ENCODE measurements at places on chromosomes 16 and 17. TPM values are rescaled to one million over a fixed set of nuclear protein-coding genes. Genes with fewer than 3 reads are reported as not detected.
A peak's percentile ranks its signal among the peaks of the same experiment; 100 is the strongest.

DNA sequence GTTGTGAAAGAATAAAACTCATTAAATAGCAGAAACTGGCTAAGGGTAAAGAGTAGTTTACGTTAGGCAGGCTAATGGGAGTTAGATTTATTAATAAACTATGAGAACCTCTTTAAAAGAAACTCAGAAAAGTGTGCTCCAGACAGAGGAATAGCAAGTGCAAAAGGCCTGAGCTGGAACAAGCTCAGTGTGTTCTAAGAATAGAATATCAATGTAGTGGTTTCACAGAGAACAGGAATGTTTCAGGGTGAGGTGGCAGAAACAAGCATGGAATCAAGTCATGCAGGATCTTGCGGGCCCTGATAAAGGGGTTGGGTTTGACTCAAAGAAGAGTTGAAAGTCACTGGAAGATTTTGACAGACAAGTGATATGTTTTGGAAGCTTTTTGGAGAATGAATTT is 164.0 kb upstream of the HS3ST3A1 start:
- no peak for DNase-seq
- no peaks in the 10 kb centered on the region for H3K4me1 ChIP-seq
- no peaks in the 10 kb centered on the region for H3K27me3 ChIP-seq
- H3K4me3 ChIP-seq: no peak overlapping the region
- no peaks in the 10 kb centered on the region for H3K36me3 ChIP-seq

The BCO1 gene
- total RNA-seq: not detected

- H3K4me3 ChIP-seq: no peak overlapping the region
- no peaks in the 10 kb centered on the region for H3K4me1 ChIP-seq
These were observed 167.1 kb downstream of the SNX29 start for GRCh38 chr16:12143447-12144172.

GRCh38 chr16:60392380-60392779 is 1643.9 kb downstream of the CDH8 start:
- no peak for DNase-seq
- H3K27me3 ChIP-seq: no peaks in the 10 kb centered on the region
- no peaks in the 10 kb centered on the region for H3K4me1 ChIP-seq
- H3K36me3 ChIP-seq: no peaks in the 10 kb centered on the region
- H3K4me3 ChIP-seq: no peak overlapping the region
- no peak overlapping the region for H3K27ac ChIP-seq

DNA sequence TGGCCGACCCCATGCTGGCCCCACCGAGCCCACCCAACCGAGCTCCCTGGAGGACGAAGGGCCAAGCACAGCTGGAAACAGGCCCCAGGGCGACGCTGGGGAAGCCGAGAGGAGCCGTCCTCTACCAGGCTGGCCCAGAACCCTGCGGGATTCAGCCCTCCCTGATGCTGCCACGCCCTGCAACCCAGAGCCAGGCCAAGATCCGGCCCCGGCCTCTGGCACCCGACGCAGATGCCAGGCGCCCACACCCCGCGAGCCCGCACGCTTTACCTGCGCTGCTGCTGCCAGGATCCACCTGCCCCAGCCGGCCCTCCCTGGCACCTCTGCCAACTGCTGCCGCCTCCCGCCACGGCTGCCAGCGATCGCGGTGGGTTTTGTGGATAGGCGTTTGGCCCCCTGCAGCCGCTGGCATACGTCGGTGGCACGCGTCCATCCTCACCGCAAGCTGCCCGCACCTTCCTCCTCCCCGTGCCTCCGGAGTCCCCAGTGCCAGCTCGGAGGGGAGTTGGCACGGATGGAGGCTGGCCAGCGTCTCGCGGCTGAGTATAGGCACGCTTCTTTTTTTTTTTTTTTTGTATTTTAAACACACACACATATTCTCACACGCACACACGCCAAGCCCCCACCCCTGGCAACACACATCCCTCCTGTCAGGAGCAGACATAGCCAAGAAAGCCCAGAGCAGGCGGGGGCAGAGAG is 41.3 kb upstream of the ACSF3 start:
- DNase-seq: no peak
- H3K4me3 ChIP-seq: no peak overlapping the region
- no peaks in the 10 kb centered on the region for H3K36me3 ChIP-seq
- H3K4me1 ChIP-seq: no peaks in the 10 kb centered on the region

The KRTAP4-7 gene
- total RNA-seq: not detected

The CA7 gene
- not detected for total RNA-seq

GRCh38 chr16:89366561-89367537 is 123.5 kb downstream of the ANKRD11 start:
- no peak overlapping the region for H3K4me3 ChIP-seq
- H3K4me1 ChIP-seq: peaks cover 57% of the 10 kb centered on the region
- H3K27me3 ChIP-seq: no peaks in the 10 kb centered on the region
- H3K27ac ChIP-seq: no peak overlapping the region
- DNase-seq: no peak
- peaks cover 11% of the 10 kb centered on the region for H3K36me3 ChIP-seq

GRCh38 chr17:67818110-67819002 is 6.9 kb upstream of the BPTF start:
- no peaks in the 10 kb centered on the region for H3K36me3 ChIP-seq
- H3K27me3 ChIP-seq: no peaks in the 10 kb centered on the region
- no peak overlapping the region for H3K4me3 ChIP-seq
- peak overlapping the region; percentile 45 for H3K27ac ChIP-seq
- H3K4me1 ChIP-seq: peaks cover 44% of the 10 kb centered on the region

DNA sequence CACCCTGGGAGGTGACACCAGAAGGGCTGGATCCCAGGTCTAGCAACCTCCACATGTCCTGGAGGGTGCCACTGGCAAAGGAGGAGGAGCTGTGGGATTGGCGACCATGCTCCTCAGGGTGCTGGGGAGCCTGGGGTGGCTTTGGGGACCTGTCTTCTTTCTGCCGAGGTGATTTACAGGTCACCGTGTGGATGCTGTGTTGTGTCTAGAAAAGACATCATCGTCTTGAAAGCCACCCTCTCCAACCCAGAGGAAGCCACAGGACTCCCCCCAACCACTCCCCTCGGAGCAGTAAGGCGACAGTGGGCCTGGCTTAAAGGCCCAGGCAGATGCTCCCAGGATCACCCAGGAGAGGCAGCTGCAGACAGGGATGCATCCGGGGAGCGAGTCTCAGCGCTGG is 29.7 kb upstream of the FASN start:
- no peaks in the 10 kb centered on the region for H3K27me3 ChIP-seq
- H3K4me3 ChIP-seq: no peak overlapping the region
- DNase-seq: no peak

DNA sequence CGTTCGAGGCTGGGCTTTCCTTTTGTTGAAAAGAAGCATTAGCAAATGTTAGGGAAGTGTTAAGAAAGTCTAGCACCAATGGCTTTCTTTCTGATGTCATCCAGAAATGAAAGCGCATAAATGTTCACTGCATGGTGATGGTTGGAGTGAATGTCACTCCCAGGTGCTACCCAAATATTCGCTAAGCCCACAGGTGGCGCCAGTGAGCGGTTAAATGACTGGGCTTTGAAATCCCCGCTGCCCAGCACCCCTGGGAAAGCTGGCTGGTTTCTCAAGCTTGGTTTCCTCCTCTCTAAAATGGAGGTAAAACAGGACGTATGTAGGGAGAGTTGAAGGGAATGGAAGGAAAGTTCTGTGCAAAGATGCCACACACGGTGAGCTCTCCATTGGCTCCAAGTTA is 104.4 kb downstream of the IRX5 start:
- no peaks in the 10 kb centered on the region for H3K4me1 ChIP-seq
- H3K4me3 ChIP-seq: no peak overlapping the region
- no peak for DNase-seq
- H3K27me3 ChIP-seq: no peaks in the 10 kb centered on the region
- no peaks in the 10 kb centered on the region for H3K36me3 ChIP-seq

The MMP28 gene
- total RNA-seq: not detected

- H3K36me3 ChIP-seq: no peaks in the 10 kb centered on the region
- H3K27ac ChIP-seq: no peak overlapping the region
- no peak overlapping the region for H3K4me3 ChIP-seq
- no peaks in the 10 kb centered on the region for H3K27me3 ChIP-seq
- H3K4me1 ChIP-seq: no peaks in the 10 kb centered on the region
These were observed 541.4 kb downstream of the TOX3 start for GRCh38 chr16:52005551-52005950.

The KRT17 gene
- 2.4 TPM for total RNA-seq

The OR3A3 gene
- not detected for total RNA-seq

GRCh38 chr17:79732804-79733691 is 2.3 kb downstream of the ENPP7 start:
- H3K4me1 ChIP-seq: peaks cover 6% of the 10 kb centered on the region
- no peaks in the 10 kb centered on the region for H3K27me3 ChIP-seq
- peak overlapping the region; percentile 28 for H3K27ac ChIP-seq
- H3K36me3 ChIP-seq: no peaks in the 10 kb centered on the region
- peak; percentile 55 for DNase-seq

- no peak for DNase-seq
- no peaks in the 10 kb centered on the region for H3K36me3 ChIP-seq
- H3K27me3 ChIP-seq: no peaks in the 10 kb centered on the region
- H3K4me3 ChIP-seq: no peak overlapping the region
These were observed 35.3 kb upstream of the MMP2 start for GRCh38 chr16:55443434-55444346.

- no peak overlapping the region for H3K4me3 ChIP-seq
- H3K27ac ChIP-seq: no peak overlapping the region
- H3K4me1 ChIP-seq: no peaks in the 10 kb centered on the region
- no peaks in the 10 kb centered on the region for H3K27me3 ChIP-seq
These were observed 34.2 kb upstream of the NLRP1 start for GRCh38 chr17:5618476-5618875.

The HIGD1B gene
- not detected for total RNA-seq

DNA sequence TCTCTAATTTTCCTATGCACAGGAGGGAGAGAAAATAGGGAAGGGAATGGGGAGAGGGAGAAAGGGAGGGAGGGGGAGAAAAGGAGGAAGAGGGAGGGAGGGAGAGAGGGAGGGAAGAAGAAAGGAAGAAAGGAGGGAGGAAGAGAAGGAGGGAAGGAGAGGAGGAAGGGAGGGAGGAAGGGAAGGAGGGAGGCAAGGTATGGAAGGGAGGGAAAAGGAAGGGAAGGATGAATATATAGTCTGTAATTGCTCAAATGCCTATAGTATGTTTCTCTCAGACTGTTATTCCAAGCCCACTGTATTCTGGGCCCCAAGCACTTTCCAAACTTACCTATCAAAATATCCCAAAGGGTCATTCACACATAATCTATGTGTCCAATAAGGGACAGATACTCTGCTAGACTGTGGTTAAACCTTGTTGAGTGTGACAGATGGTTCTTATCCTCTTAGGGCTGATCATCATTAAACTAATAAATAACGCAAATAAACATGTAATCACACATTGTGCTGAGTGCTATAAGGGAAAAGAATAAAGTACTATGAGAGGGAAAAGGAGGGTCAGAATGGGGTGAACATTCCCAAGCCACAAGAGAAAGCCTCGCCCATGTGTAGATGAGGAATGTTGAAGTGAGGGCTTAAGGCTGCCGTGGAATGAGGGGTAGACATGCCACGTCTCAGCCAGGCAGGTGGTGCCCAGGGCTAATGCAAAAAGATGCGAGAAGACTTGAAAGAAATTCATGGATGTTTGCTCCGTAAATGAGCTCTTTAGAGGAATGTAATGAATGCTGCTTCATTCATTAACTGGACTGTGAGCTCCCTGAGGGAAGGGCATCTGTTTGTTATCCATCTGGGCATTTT is 30.6 kb downstream of the ASIC2 start:
- no peaks in the 10 kb centered on the region for H3K4me1 ChIP-seq
- no peak for DNase-seq
- no peaks in the 10 kb centered on the region for H3K36me3 ChIP-seq

DNA sequence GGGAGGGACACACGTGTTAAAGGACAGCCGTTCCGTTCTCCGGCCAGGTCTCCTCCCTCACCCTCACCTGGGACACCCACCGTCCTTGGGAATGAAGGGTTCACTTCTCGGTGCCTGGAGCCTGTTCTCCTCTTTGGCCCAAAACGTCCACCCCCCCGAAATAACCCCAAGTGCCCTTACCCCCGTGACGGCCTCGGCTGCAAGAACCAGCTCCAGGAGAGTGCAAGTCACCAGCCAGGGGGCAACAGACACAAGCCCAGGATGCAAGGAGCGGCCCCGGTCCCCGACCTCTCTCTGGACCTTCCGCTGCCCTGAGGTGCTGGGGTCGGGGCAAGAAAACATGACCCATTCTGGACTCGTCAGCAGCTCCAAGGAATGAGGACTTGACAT is 20.0 kb upstream of the UBE2I start:
- H3K4me1 ChIP-seq: no peaks in the 10 kb centered on the region
- H3K27ac ChIP-seq: no peak overlapping the region
- no peaks in the 10 kb centered on the region for H3K27me3 ChIP-seq
- no peaks in the 10 kb centered on the region for H3K36me3 ChIP-seq
- no peak overlapping the region for H3K4me3 ChIP-seq

GRCh38 chr17:82752371-82753200 is 721 bp downstream of the TBCD start:
- no peak for DNase-seq
- H3K36me3 ChIP-seq: no peaks in the 10 kb centered on the region
- peak overlapping the region; percentile 76 for H3K27ac ChIP-seq
- H3K4me3 ChIP-seq: peak overlapping the region; percentile 100
- H3K27me3 ChIP-seq: no peaks in the 10 kb centered on the region

The TMEM94 gene
- total RNA-seq: 59.0 TPM

DNA sequence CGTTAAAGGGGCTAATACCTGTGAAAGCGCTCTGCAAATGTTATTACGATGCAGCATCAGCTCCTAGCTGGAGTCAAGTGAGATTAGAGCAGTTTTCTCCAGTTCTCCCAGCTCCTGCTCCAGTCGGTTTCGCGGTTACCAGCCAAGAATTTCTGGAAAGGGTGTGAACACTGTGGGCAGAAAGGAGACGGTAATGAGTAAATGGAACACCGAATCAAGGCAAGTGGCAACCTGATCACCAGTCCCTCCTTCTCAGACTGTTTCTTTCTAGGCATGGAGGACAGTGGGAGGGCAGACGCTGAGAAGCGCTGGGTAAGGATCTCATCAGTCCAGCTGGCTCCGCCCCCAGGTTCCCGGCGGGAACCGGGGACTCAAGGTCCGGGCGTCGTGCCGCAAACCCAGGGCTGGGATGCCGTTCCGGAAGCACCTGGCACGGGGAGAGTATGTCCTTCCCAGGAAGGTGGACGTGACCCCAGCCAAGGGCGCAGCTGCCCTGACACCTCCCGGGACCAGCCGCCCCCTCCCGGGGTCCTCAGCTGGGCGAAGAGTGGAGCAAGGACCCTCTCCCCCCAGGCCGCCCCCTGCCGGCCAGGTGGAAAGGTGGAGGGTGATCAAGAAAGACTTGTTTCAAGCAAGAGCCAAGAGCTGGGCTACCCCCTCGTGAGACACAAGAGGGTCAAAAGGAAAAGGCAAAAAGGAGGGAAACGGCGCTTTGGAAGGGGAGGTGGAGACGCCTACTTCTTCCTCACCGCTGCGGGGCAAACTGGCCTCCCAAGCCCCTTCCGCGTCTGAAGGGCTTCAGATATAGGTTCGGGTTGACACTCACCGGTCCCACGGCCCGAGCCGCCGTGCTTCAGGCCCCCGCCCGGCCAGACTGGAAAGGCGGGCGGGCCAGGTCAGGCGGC is 481 bp downstream of the MYO19 start:
- H3K36me3 ChIP-seq: peaks cover 4% of the 10 kb centered on the region
- peak; percentile 24 for DNase-seq
- peak overlapping the region; percentile 81 for H3K4me3 ChIP-seq
- peaks cover 9% of the 10 kb centered on the region for H3K4me1 ChIP-seq

- H3K27ac ChIP-seq: no peak overlapping the region
- H3K27me3 ChIP-seq: no peaks in the 10 kb centered on the region
- H3K4me3 ChIP-seq: no peak overlapping the region
- no peak for DNase-seq
These were observed 54.9 kb upstream of the TOB1 start for GRCh38 chr17:50920891-50921586.

GRCh38 chr17:28472871-28473497 is 460 bp upstream of the SLC13A2 start:
- no peaks in the 10 kb centered on the region for H3K36me3 ChIP-seq
- peaks cover 58% of the 10 kb centered on the region for H3K4me1 ChIP-seq
- no peak for DNase-seq
- no peak overlapping the region for H3K4me3 ChIP-seq
- H3K27me3 ChIP-seq: no peaks in the 10 kb centered on the region
